Stimulated activated CD8-positive, alpha-beta memory T cell treated with anti-CD3 and anti-CD28 coated beads, Interleukin-2, amount 100 ng/mL, for 1 hour (primary cell): ENCODE measurements at places on chromosomes 1 and 21.

DNA sequence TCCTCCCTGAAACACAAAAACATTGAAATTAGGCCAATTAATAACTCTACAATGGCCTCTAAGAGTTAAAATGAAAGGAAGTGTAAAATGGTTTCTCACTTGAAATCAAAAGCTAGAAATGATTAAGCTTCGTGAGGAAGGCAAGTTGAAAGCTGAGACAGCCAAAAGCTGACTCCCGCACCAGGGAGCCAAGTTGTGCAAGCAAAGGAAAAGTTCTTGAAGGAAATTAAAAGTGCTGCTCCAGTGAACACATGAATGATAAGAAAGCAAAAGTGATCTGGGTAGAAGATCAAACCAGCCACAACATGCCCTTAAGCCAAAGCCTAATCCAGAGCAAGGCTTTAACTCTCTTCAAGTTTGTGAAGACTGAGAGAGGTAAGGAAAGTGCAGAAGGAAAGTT lies 22.8 kb downstream of the CYYR1 start:
- no peak for DNase-seq

DNA sequence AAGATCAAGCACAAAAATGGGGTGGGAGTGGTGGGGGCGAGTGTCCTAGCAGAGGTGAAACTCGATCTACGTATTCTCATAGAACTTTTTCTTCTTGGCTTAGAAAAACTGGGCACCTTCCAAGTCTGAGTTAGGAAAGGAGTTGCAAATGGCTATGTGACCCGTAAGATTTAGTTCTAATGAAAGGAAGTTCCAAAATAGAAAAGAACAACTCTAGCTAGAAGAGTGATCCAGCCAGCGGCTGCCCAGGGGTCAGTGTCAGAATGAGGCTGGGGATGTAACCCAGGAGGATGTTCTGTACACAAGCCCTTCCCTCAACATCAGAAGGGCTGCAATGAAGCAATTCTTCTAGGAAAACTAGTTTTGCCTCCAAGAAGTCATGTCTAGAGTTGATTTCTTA lies 5.2 kb downstream of the MTARC1 start:
- DNase-seq, result no peak

GRCh38 chr1:94033849-94034248 lies 87.1 kb downstream of the ABCA4 start:
- no peak for DNase-seq

DNA sequence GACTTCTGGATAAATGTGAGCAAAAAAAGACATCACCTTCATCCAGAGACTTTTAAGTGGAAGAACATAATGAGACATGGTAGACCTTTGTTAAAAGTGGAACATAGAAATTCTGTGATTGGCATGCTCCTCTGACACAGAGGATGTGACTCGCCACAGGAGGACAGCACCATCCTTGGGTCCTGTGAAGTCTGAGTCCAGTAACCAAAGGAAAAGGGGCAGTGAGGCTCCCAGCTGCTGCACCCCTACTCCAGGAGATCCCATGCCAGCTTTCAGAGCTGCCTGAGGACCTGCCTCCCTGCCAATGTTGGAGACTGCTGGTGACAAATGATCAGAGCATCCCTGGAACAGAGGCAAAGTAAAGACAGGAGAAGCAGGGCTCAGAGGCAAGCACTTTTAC lies 136.2 kb downstream of the BRINP2 start:
- DNase-seq, result no peak

- no peak for DNase-seq
Measured at GRCh38 chr1:245261786-245262185, 107.0 kb downstream of the KIF26B start.
